ENCODE measurements at places on chromosomes 2 and 18. TPM values are rescaled to one million over a fixed set of nuclear protein-coding genes. Genes with fewer than 3 reads are reported as not detected.

- DNase-seq, result no peak
These were observed 46.0 kb downstream of the TTC32 start for GRCh38 chr2:19855542-19856431.

- DNase-seq, result no peak
These were observed 53.9 kb upstream of the B3GNT2 start for GRCh38 chr2:62142054-62142453.

DNAJB2 gene
- 19.4 TPM for total RNA-seq

DNA sequence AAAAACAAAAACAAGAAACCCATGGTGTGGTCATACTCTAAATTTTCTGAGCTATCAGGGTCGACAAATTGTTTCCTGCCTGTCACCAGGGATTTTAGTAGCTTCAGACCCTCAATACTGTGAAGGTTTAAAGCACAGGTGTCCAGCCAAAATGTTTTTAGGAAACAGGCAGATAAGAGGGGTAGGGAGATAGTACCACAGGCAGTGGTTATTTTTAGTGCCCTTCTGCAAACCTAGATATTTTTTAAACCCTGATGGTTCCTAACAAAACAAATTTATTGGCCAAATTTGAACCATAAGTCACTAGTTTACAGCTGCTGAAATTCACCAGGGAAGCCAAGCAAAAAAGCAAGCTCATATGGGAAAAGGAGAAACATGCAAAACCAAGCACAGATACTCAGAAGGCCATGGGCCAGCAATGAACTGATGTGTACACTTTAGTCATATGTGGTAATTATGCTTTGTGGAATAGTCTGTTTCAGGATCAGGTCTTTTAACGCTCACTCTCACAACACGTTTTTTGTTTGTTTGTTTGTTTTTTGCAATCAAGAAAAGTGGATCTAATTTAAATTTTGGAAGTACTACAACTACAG, 156.8 kb upstream of the STK17B start:
- no peak for DNase-seq

GRCh38 chr2:47054868-47055267, 100.2 kb downstream of the STPG4 start:
- DNase-seq, result no peak

DNA sequence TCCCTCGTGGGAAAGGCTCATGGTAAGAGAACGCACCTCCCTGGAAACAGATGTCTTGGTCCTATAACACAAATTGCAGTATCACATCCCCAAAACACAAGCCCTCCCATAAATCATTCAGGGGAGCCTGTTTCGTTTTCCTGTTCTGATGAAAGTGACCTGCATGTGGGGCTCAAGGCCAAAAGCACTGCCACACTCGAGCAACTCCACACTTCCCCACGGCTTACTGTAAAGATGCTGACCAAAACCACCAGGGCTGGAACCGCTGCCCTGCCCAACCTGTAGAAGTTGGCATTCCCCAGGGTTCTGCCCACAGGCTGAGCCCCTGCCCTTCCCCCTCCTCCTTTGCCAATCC, 139.7 kb downstream of the BCL11A start:
- DNase-seq, result no peak

DNA sequence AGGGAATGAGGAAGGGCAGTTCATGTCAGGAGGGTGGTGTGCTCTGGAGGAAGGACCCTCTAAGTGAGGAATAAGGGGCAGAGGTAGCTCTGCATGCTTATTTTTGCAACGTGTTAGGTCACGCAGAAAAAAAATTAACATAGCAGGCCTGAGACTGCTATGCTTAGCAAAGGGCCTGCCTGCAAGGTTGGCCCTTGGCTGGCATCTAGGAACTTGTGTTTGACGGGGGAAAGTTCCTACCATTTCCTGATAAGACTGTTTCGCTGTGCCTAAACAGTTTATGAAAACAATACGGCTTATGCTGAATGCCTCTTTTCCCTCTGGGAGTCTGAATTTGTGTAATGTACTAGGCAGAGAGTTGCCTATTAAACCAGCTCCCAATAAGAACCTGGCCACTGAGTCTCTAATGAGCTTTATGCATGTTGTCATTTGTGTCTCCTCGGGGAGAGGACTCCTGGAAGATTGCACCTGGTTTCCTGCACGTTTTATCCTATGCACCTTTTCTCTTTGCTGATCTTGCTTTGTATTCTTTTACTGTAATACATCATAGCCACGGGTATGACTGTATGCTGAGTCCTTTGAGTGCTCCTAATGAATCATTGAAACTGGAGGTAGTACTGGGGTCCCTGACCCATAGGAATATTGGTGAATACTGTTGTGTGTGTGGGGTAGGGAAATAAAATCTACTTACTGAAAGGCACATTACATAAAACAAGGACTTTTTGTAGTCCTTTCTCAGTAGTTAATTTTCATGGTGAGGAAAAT, 169.0 kb downstream of the PRPF40A start:
- DNase-seq, result no peak

RTP5 gene
- not detected for total RNA-seq

SLC11A1 gene
- total RNA-seq, result 0.36 TPM

DNA sequence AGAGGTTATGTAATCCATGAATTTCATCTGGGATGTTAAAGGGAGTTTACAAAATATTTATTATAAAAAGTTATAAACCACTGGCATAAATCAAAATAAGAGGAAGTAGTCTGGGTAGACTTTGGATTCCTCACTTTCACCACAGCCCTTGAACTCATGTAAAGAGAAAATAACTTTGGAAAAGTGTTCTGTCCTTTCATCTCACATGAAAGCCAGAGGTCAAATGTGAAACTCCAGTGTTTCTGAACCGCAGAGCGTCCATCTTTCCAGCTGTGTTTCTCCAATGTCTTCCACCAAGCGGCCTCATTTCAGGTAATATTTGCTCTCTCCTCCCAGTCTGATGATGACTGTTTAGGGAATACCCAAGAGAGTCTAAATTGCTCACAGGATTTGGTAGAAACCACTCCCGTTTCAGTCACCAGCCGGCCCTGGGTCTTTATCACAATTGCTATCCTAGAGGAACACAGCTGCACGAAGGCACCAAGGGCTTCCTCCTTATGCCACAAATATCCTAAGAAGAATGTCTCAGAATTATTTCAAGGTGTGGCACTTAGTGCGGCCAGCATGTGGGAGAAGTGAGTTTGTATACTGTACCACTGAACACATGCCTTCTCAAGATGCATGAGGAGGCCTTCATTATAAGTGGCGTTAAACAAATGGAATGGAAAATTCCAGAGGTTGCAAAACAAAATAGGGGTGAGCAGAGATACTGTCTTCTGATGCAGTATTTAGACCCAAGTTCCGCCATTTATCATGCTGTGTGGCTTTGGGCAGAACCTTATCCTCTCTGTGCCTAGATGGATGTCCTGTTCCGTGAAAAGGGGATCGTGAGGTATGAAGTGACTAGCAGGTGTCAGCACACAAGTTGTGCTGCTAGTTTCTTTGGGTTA, 63.8 kb downstream of the ACTR2 start:
- DNase-seq, result no peak

DNA sequence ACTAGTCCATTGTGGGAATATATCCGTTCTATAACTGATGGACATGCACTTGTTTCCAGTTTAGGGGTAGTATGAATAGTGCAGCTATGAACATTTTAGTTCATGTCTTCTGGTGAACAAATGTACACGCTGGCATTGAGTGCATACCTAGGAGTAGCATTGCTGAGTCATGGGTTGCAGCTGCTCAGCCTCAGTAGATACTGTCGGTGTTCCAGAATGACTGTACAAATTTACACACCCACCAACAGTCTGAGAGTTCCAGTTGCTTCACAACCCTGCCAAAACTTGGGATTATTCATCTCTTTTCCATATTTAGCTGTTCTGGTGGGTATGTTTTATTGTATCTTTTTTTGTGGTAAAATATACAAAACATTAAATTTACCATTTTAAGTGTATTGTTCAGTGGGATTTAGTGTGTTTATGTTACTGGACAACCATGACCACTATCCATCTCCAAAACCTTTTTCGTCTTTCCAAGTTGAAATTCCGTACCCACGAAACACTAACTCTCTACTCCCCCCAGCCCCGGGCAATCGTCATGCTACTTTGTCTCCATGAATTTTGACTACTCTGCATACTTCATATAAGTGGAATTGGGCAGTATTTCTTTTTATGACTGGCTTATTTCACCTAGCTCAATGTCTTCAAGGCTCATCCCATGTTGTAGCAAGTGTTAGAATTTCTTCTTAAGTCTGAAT, 281.0 kb downstream of the PRKCE start:
- DNase-seq, result peak; percentile 61

GRHL1 gene
- 0.48 TPM for total RNA-seq

DOK6 gene
- total RNA-seq, result 0.47 TPM

- no peak for DNase-seq
These were observed 4.3 kb downstream of the SMYD5 start for GRCh38 chr2:73218298-73218697.

THADA gene
- total RNA-seq, result 35.7 TPM

DNA sequence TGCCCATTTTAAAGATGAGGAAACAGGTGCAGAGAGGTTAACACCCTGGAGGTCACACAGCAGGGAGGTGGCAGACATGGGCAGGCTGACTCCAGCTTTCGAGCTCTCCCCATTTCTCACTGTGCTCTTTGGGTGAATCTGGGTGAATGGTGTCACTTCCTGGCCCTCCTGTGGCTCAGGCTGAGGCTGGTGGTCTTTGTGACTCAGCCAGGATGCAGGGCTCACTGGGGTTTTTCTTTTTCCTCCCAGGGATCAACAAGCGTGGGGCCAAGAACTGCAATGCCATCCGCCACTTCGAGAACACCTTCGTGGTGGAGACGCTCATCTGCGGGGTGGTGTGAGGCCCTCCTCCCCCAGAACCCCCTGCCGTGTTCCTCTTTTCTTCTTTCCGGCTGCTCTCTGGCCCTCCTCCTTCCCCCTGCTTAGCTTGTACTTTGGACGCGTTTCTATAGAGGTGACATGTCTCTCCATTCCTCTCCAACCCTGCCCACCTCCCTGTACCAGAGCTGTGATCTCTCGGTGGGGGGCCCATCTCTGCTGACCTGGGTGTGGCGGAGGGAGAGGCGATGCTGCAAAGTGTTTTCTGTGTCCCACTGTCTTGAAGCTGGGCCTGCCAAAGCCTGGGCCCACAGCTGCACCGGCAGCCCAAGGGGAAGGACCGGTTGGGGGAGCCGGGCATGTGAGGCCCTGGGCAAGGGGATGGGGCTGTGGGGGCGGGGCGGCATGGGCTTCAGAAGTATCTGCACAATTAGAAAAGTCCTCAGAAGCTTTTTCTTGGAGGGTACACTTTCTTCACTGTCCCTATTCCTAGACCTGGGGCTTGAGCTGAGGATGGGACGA, 13.2 kb downstream of the ITM2C start:
- no peak for DNase-seq
